ENCODE measurements at places on chromosomes 7 and 10.

DNA sequence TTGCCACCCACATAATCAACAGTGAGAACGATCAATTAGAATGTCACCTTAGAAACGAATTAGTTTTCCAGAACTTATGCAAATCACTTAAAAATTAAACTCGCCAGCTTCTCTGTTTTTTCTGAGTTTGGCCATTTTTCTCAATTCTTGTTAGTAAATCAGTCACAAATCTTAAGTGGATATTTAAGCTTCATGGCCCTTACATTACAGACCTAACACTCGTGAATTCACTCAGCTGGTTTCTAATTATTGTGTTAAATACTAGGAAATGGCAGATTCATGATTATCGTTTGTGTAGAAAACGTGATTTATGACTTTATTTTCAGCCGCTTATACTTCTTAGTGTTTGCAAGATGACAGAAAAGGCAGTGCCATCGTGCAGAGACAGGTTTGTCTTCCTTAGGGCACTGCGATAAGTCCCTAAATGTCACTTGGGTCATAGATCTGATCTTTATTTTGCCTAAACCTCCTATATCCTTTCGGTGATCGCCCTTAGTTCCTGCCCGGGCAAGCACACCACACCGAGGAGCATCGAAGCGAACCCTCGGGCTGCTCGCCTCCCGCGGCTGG, 587 bp upstream of the CELF2 start:
- no peak for DNase-seq

- peak; percentile 88 for DNase-seq
Measured at GRCh38 chr10:63628526-63629362, 107.5 kb downstream of the REEP3 start.

DNA sequence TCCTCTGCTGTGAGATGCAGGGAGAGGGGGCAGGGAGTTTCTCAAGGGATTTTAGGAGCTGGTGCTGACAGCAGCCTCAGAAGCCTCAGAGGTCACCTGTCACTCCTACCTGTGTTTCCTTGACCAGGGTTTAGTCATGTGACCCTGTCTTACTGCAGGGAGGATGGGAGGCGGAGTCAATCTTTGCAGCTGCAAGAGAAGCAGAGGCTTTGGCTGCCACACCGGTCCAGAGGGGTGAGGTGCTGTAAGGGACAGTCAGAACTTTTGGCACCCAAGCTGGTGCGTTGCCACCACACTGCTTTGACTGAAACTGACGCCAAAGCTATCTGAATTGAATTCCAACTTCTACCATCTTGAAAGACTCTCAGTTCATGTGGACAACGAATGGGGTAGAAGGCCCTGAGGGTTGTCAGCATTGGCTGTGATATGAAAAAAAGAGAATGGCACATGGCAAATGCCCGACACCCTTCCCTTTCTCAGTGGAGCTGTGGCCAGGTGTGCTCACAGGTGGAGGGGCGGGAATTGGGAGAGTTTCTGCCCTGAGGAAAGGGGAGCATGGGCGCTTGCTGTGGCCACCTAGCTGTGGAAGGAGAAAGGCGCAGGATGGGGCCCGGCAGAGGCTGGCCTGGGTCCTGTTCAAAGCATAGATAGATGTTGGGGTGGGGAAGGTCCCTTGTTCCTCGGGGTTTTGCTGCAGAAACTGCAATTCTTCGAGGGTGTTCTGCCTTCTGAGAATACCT, 69.3 kb downstream of the ARHGAP22 start:
- DNase-seq, result no peak

- no peak for DNase-seq
Measured at GRCh38 chr7:100212631-100213286, 7.0 kb upstream of the PVRIG start.

- DNase-seq, result no peak
Measured at GRCh38 chr7:149280661-149281507, 18.9 kb downstream of the ZNF783 start.

GRCh38 chr10:78619115-78619851, 449.5 kb upstream of the ZMIZ1 start:
- DNase-seq, result no peak

- no peak for DNase-seq
Measured at GRCh38 chr10:112446055-112446854, 459 bp downstream of the ZDHHC6 start.

GRCh38 chr10:3811291-3811870, 26.4 kb upstream of the KLF6 start:
- no peak for DNase-seq

GRCh38 chr7:30936650-30937245, 25.1 kb downstream of the AQP1 start:
- no peak for DNase-seq

DNA sequence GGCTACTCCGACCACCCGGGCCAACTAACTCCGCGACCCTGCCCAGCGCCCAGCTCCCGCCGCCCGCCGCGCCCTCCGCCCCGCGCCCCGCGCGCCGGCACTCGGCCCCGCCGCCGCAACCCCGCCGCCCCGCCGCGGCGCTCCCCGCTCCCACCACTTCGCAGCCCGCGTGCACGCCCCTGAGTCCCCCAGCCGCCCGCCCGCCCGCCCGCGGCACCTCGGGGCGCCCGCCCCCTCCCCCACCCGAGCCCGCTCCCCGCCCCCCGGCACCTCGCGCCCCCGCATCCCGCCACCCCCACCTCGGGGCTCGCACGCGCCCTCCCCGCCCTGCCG, 598 bp downstream of the JAZF1 start:
- no peak for DNase-seq

GRCh38 chr7:48052748-48053147, 17.4 kb downstream of the C7orf57 start:
- DNase-seq, result no peak

DNA sequence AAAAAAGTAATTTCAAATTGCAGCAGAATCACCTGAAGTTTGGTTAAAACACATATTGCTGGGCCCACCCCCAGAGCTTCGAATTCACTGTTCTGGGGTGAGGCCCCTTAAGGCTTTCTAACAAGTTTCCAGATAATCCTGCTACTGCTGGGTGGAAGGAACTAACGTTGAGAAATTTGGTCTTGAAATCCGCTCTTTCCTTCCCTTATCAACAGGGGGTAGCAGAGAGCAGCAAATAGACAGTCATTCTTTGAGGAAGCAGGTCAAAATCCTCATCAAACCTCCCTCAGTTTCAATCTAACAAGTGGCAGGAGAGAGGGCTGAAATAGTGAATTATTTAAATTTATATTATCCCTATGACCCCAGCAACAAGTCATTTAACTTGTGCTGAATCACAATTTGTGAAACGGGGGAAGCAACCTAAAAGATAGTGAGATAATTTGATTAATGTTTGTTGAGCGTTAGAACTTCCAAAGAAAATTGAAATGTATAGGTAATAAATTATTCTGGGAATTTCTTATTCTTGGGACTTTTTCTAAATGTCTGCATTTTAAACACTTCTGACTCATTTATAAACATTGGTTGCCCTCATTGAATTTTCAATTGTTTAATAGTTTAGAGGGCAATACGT, 21.7 kb upstream of the MALSU1 start:
- peak; percentile 34 for DNase-seq

DNA sequence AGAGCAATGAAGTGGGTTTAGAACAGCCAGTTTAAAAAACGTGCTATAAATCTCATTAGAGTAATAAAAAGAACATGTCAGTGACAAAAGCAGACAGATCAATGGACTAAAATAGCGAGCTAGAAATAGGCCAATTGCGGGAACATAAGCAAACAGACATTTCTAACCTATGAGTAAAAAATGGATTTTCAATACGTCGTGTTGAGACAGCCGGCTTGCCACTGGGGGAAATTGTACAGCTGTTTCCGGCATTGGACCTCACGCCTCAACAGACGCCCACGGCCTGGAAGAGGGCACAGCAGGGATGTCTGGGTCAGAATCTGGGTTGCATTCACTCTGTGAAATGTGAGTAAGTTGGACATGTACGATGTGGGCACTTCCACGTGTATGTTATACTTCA, 92.9 kb downstream of the SVOPL start:
- DNase-seq, result no peak

GRCh38 chr10:68088740-68089139, 13.7 kb upstream of the HERC4 start:
- DNase-seq, result no peak

DNA sequence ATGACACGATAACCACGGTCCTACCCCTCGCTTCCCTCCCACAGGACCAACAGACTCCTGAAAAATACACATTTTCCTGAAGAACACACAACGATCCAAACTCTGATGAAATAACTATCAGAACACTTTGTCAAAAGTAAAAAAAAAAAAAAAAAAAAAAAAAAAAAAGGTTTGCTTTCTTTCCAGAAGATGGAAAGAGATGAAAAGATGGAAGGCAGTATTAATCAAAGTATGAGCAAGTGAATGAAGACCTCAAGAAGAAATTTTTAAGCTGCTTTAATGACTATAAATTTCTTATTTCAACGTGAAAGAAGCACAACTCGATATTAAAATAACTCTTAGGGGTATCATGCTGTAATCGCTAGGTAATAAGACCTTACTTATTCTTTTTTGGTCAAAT, 202.3 kb downstream of the CHCHD3 start:
- no peak for DNase-seq

- DNase-seq, result no peak
Measured at GRCh38 chr7:41206267-41206666, 496.6 kb downstream of the INHBA start.

DNA sequence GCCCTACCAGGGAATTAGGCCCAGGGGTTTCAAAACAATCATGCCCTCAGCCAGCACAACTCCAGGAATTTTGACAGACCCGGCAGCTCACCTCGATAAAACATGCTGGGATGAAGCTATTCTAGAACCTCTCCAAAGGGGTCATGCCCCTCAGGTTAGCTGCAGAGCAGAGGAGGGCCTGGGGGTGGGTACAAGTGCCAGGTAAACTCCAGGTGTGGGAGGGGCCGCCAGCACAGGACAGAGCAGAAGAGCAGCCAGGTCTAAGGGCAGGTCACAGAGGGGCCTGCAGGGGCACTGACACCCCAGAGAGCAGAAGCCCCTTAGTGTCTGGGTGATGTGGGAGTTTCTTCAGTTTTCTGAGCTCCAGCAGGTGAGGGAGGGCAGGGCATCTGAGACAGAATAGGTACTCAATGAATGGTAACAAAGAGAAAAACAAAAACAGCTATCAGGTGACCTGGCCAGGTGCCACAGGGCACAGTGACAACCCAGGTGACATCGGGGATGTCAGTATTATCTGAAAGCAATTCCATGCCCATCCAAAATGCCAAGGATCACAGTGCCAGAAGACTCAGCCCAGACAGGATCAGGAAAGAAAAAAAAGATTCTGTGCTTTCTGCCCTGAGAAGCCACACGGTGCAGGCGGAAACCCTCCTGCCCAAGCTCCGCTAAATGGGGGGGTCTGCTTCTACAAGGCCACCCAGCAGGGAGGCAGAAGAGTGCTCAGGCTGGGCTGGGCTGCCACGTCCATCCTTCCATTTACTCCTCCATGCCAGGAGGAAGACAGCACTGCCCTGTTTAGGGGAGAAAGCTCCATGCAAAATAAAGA, 104.5 kb downstream of the TNS3 start:
- DNase-seq, result no peak

DNA sequence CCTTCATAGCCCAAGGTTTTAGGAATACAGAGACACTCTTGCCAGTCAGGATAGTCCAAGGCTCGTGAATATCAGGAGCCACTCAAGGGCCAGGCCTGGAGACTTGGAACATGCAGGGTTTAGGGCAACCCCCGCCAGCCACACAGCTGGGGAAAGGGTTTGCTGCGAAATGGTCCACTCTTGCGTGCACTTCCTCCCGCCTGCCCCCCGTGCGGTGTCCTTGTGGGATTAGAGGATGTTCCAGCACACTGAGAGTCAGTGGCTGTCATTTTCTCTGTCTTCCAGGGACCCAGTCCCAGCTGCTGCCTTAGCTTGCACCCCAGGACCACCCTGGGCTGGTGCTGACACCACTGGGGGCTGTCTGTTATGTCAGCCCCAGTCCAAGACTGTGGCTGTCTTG, 38.5 kb downstream of the POR start:
- DNase-seq, result no peak
